ENCODE measurements at places on chromosomes 7 and 10. TPM values are rescaled to one million over a fixed set of nuclear protein-coding genes. Genes with fewer than 3 reads are reported as not detected.

Gene EN2
- total RNA-seq = 1.0 TPM

Gene VWDE
- 1.4 TPM for total RNA-seq

Gene PRKAR2B
- 2.8 TPM for total RNA-seq

Gene CYP3A7
- 0.06 TPM for total RNA-seq

Gene ABCA13
- total RNA-seq = 0.05 TPM

Gene HKDC1
- total RNA-seq = 13.7 TPM

Gene ADCY1
- 2.0 TPM for total RNA-seq

Gene NRG3
- total RNA-seq = not detected

Gene SDK1
- 0.40 TPM for total RNA-seq

Gene SNX10
- 4.9 TPM for total RNA-seq

Gene LLCFC1
- not detected for total RNA-seq

Gene MYOZ1
- not detected for total RNA-seq

Gene TEX47
- not detected for total RNA-seq

Gene ELN
- not detected for total RNA-seq

Data from A549 treated with Mapracorat at 1 μM for 4 hours (cell line).